ENCODE measurements at places on chromosomes 4 and X.

DNA sequence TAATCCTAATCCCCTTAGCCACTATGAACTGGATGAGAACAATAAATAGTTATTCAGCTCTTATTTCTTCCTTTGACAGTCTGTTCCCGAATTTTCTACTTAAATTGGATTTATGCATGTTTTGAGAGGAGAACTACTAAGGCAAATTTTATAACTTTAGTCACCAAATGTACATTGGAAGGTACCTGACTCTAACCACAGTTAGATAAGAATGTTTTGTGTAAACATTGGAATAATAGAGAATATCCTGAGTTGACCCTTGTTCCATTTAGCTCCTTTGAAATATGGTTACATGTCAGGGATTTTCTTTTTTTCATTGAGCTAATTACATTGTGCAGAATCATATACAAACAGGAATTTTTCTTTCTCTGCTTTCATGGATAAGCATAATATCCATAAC, 202.6 kb downstream of the TLL1 start:
- DNase-seq = no peak

DNA sequence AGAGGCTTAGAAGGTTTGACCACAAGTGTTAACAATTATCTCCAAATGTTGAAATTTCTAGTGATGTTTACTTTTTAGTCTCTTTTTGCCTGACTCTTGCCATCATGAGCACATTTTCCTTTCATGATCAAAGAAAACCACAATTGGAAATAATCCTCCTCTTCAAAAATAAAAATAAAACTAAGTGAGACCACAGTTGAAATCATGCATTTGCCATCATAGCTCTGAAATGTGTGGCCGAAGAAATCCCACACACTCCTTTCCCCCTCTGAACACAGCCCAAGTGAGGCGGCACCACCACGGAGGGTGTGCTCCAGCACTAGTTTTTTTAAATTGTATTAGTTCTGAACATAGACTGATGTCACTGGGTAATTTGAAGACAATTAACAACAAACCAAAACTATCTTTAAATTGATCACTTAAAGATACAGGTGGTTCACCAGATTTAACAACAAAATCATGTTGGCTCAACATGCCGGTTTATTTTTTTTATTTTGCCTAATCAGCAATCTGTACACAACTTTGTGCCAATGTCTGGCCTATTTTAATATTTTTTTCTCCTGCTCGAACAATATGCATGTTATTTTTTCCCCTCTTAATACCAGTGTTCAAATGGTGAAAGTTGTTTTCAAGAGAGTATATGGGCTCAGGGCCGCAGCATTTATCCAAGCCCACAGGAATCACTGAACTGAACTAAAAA, 17.6 kb downstream of the APBB2 start:
- DNase-seq = no peak

GRCh38 chr4:173685831-173686210, 155.8 kb upstream of the HAND2 start:
- no peak for DNase-seq

- DNase-seq = no peak
Observed at GRCh38 chr4:142671516-142671915, 174.6 kb downstream of the INPP4B start.

DNA sequence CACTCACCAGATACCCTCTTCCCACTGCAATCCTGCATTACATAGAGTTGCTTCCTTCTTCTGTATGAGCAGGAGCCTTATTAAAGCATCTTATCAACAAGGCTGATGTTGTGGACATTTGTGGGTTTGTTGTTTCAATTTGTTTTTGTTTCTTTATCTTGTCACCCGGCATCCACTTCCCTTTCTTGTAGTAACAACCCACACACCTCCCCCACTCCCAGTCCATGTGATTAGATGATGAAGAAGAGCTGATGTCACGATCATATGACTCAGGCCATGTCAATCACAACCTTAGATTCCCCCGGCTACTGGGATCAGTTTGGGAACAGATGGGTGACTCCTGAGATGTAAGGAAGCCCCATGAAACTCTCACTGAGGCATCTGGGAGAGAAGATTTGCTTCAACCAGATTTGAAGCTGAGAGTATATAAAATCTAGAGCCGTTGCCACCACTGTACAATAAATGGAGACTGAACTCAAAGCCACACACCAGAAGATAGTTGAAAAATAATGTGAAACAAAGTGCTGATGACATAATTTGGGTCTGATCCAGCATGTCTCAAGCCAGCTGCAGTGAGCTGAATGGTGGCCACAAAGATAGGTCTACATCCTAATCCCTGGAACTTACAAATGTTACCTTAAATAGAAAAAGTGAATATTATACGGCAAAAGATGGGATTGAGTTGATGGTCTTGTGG, 34.1 kb upstream of the SRD5A3 start:
- DNase-seq = no peak

- DNase-seq = no peak
Observed at GRCh38 chr4:10722957-10723356, 38.4 kb upstream of the CLNK start.

- DNase-seq = no peak
Observed at GRCh38 chrX:72247206-72247942, 8.5 kb upstream of the ERCC6L start.

- no peak for DNase-seq
Observed at GRCh38 chr4:145861336-145862318, 77.0 kb downstream of the ZNF827 start.

GRCh38 chr4:26361297-26361696, 40.5 kb downstream of the RBPJ start:
- DNase-seq = no peak

All from activated CD4-positive, alpha-beta T cell treated with anti-CD3 and anti-CD28 coated beads, Interleukin-2, amount 50 U/mL, for 1 hour (primary cell).